ENCODE measurements at places on chromosomes 13 and 19. TPM values are rescaled to one million over a fixed set of nuclear protein-coding genes. Genes with fewer than 3 reads are reported as not detected.

GRCh38 chr13:69761581-69761980 is 346.0 kb upstream of the ATXN8OS start:
- DNase-seq, result no peak

- no peak for DNase-seq
These were observed 44.4 kb upstream of the NPAS1 start for GRCh38 chr19:46975011-46975924.

The KLK2 gene
- total RNA-seq, result not detected

The KLF5 gene
- 59.2 TPM for total RNA-seq

GRCh38 chr13:75621147-75621546 is 15.0 kb upstream of the LMO7 start:
- DNase-seq, result no peak

DNA sequence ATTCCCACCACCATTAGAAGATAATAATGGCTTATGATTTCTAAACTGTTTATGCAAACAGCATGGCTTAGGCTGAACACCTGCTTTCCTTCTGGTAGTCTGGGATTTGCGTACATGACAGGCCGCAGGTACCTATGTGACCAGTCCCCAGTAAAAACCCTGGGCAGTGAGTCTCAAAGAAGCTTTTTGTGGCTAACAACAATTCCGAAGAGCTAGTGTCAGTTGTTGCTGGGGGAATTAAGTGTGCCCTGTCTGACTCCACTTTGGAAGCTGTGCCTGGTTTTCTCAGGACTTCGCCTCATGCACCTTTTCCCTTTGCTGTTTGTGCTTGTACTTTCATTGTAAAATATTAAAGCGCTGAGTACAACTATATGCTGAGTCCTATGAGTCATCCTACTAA is 250.2 kb upstream of the MIR17HG start:
- DNase-seq, result no peak

GRCh38 chr13:85896516-85897450 is 97.6 kb upstream of the SLITRK6 start:
- DNase-seq, result no peak

DNA sequence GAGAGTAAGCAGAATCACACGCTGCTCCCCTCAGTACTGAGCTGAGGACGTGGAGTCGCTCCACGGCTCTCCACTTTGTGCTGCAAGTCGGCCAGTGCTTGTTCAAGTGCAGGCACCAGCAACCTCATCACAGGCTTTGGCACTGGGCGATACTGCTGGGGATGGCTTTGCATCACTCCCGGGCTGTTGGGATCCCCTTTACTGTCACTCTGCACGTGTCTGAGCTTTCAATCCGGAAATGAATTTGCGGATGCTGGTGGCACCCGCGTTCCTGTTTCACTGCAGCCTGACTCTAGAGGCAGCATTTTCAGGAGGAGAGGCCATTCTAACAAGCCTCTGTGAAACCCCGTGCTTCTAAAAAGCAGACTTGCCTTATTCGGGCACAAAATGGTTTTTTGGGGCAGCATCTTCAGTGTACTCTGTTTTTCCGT is 19.1 kb downstream of the SMARCA4 start:
- no peak for DNase-seq

The ZNF557 gene
- 7.8 TPM for total RNA-seq

DNA sequence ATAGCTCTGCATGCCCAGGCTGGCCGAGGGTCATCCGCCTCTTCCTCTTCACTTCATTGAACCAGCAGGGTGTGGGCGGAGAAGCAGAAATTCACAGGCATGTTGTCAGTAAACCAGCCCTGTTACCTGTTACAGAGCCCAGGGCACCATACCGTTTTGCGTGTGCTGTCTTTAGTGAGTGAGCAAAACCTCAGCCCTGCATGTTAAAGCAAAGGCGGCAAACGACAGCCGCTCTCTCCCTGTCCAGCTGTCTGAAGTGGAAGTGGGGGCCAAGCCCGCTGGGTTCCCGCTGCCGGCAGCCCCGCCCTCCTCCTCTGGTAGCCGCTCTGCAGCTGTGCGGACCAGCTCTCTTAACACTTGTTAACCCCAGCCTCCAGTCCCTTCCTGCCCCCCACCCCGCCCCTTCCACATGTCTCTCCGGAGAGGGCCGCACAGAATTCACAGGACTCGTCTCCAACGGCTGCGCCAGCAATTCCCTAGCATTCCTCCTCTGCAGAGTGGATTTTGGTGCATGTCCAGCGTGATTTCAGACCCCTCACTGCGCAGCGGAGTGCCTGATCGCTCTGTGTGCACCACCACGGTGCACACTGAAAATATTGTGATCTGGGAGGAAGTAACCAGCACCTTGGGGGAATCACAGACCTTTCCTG is 12.7 kb downstream of the KLHL26 start:
- DNase-seq, result no peak

The MISP gene
- 38.2 TPM for total RNA-seq

GRCh38 chr19:19914596-19914995 is 13.8 kb downstream of the ZNF93 start:
- DNase-seq, result no peak

The ZNF677 gene
- 0.34 TPM for total RNA-seq

- no peak for DNase-seq
These were observed 1526.9 kb downstream of the EFNB2 start for GRCh38 chr13:105008604-105009003.

The ZNF880 gene
- total RNA-seq, result not detected

DNA sequence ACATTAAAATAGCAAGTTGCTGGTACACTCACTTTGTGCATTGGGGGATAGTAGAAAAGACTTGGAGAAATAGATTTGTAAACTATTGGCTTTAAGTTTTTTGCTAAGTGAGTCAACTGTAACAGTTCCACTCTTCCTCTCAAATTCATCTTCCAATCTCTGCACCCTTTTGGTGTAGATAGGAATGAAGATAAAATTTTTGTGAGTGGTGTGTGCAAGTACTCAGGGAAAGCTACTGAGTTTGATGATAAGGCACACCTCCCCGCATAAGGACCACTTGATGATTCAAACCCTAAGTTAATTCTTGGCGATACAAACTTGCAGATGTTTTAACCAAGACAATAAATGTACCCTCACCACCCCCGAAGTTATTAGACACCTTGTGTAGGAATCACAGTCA is 168.3 kb upstream of the SLITRK1 start:
- DNase-seq, result no peak

- no peak for DNase-seq
These were observed 755.6 kb upstream of the MIR17HG start for GRCh38 chr13:90591927-90592268.

- no peak for DNase-seq
These were observed 147.3 kb upstream of the GPC6 start for GRCh38 chr13:93079294-93079693.

- no peak for DNase-seq
These were observed 481.4 kb downstream of the PCDH9 start for GRCh38 chr13:66748712-66749111.

- no peak for DNase-seq
These were observed 835.9 kb downstream of the UQCRFS1 start for GRCh38 chr19:28377077-28377476.

The ZNF66 gene
- total RNA-seq, result not detected

The ATP4A gene
- total RNA-seq, result 0.27 TPM

The TGFBR3L gene
- 30.9 TPM for total RNA-seq

The ZNF701 gene
- 9.0 TPM for total RNA-seq

- peak; percentile 85 for DNase-seq
These were observed at the start of gene ESD for GRCh38 chr13:46796515-46797474. ESD (minus strand) TSS chr13:46797161; CDS start chr13:46791413, 5,748 bp downstream.

- no peak for DNase-seq
These were observed 35.5 kb upstream of the LDLR start for GRCh38 chr19:11053817-11054195.

DNA sequence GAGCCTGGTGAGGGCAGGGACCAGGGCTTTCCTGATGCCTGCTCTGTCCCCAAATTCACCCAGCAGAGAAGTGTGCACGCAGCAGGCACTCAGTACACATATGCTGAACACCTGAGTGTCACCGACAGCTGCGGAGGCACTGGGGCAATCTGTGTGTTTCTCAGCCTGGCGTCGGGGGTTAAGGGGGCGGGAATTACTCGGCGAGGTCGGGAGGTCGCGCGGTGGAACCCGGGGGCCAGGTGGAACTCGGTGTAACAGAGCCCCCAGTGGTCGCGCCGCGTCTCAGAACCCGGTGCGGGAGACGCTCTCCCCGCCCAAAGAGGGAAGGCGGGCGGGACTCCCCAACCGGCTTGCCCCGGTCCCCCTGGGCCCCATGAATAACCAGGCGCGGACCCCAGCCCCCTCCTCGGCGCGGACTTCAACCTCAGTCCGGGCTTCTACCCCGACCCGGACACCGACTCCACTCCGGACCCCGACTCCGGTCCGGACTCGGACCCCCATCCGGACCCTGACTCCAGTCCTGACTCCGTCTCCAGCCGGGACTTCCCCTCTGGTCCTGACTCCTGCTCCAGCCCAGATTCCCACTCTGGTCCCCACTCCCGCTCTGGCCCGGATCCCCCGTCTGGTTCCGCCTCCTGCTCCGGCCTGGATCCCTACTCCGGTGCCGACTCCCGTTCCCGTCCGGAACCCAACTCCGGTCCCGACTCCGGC is at the start of gene SELENOV:
Gene SELENOV (plus strand): TSS at position 300 of the 711 bp plus-strand sequence. CDS start 74 bp downstream, at position 374.
- DNase-seq, result no peak

- DNase-seq, result no peak
These were observed 17.7 kb downstream of the NFIX start for GRCh38 chr19:13012690-13013608.

DNA sequence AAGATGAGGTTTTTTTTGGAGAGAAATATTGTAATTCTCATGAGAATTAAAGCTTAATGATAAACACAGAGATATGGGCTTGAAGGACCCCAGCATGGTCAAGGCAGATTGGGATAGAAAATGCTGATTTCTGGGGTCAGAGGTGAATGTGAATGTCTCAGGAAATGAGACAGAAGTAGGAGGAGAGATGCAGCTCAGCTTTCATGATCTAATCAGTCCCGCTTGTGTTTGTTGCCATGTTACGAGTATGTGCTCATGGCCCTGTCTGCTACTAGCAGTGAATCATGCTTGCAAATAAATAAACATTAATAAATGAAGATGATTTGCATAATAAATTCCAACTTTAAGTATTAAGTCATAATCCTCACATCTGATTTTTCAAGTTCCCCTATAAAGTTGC is 23.0 kb upstream of the NDFIP2 start:
- DNase-seq, result no peak

DNA sequence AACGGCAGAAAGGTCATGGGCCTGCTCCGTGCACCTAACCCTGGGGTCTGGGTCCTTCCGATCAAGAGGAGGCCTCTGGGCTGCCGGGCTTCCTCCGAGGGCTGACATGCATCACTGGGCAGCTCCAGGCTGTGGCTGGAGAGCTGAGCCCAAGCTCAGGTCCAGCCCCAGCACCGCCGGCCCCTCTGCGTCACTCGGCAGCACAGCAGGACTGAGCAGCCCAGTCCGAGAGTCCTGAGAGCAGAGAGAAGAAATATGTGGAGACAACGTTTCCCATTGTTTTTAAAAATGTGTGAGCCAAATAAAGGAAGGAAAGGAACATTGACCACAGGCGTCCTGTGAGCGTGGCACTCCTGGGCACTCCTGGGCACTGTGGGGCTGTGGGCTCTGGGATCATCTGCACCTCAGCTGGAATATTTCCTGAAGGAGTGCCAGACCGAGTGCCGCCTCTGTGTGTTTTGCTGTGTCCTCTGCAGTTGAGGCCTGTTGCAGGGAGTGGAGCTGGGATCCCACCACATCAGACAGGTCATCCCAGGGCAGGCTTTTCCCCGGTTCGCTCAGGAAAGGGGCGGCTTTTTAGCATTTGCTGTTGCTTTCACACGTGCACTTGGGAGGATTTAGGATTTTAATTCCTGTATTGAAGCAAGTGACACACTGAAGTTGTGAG is 37.8 kb upstream of the TFDP1 start:
- DNase-seq, result no peak

The ELAVL3 gene
- 0.05 TPM for total RNA-seq

GRCh38 chr13:24141333-24141910 is 19.1 kb upstream of the SPATA13 start:
- no peak for DNase-seq

- no peak for DNase-seq
These were observed 1.7 kb downstream of the CNMD start for GRCh38 chr13:52737965-52738364.

The ZNF442 gene
- total RNA-seq, result not detected

- DNase-seq, result no peak
These were observed 12.8 kb downstream of the CAPS start for GRCh38 chr19:5926641-5927440.

The MBNL2 gene
- 73.9 TPM for total RNA-seq

DNA sequence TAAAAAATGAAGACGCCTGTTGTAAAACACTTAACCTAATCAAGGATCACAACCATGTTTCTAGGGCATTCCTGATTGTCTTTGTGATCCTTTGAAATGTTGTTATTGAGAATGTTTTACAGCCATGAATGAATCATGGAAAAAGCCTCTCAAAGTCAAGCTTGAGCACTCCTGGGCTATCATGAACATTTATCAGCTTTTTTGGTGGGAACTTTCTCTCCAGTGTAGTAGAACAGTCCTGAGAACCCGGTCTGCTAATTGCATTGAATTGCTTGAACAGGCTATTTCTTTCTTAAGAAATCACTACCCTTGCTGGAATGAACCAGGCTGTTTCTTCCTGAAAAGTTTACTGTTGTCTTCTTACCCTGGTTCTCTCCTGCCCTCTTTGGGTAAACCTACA is 516.5 kb downstream of the FGF9 start:
- DNase-seq, result no peak
